ENCODE measurements at places on chromosomes 2 and 18. TPM values are rescaled to one million over a fixed set of nuclear protein-coding genes. Genes with fewer than 3 reads are reported as not detected.

REG1B gene
- polyA plus RNA-seq, result not detected

TCF23 gene
- polyA plus RNA-seq, result not detected

STRN gene
- 15.5 TPM for polyA plus RNA-seq

ZFP36L2 gene
- polyA plus RNA-seq, result 18.2 TPM

DNAJC5G gene
- polyA plus RNA-seq, result not detected
